ENCODE measurements at places on chromosomes 7 and 10.
A peak's percentile ranks its signal among the peaks of the same experiment; 100 is the strongest.

DNA sequence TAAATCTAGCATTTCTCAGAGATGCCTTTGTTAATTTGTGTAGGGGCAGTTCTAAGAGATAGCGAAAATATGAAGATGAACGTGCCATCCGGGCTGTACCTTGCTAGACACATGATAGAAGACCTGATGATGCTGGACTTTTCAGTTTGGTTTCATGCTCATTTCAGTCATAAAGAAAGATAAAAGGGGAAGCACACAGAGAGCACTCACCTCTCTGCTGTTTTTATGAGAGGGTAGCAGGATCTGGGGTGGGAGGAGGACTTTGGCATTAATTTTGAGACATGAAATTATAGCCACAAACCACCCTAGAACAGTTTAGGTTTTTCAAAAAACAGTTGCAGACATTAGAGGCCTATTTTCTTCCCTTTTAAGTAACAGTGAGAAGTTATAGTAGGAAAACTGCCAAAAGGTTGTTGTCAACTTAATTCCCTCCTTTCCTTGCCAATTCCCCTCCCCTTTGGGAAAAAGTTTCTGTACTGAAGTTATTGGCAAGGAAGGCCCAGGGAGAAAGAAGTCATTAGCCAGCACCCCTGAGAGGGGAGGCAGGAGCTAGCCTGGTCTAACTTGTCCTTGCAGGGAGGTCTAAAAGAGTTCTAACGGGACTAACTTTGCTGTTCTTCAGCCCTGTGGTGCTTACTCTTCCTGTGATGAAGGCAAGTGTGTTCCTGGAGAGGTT, 2.6 kb downstream of the ST7 start:
- no peak for DNase-seq

DNA sequence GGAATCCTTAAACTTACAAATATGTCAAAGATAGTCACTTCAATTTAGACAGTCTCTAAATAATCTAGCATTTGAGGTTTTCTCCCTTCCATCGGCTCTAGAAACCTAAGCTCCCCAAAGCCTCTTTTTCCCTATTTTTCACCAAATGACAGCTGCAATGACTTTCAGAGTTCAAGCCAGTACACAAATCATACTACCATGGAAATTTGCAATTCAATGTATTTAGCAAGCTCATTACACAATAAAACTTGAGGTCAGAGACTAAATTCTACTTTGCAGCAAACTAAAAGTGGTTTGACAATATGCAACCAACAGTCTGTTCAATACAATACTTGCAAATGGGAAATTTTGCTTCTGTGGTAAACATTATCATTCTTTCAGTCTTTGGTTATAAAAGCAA, 80.3 kb downstream of the SKIDA1 start:
- DNase-seq: no peak

- no peak for DNase-seq
These were observed 637.6 kb upstream of the IGFBP3 start for GRCh38 chr7:46558482-46559193.

DNA sequence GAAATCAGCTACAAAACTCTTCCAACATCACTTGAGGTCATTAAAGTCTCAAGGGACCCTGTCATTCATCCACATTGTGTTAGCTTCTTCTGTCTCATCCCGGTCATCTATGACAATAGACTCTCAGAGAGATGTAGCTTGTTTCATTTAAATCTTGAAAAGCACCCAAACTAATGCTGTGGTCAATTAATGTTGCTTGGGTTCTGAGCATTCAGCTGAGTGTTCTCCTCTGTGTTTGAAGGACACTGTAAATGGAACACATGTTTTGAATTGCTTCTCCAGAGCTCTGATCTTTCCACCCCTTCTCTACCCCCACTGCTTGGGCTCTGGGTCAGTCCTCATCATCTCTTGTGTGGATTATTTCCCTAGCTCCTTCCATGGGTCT, 19.6 kb upstream of the ADD3 start:
- no peak for DNase-seq

DNA sequence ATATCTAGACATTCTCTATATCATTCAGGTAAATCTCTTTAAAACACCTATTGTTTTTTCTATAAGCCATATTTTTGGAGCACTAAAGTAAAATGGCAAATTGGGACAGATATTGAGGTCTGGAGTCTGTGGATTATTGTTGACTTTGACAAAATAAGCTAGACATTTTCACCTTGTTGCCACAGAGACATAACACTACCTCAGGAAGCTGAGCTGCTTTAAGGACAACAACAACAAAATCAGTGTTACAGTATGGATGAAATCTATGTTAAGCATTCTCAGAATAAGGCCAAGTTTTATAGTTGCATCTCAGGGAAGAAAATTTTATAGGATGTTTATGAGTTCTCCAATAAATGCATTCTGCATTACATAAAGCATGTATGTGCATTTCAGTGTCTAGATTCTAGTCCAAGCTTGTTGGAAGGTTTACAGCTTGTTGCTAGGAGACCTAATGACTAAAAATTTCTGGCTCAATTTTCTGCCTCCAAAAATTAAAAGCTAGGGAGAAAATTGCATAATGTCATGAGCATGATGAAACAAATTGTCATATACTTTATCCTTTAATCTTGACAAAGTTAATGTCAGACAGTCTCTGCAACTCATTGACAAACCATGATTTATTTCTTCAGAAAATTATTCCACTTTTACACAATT, 18.3 kb downstream of the LIPM start:
- DNase-seq: peak; percentile 74
